A549 treated with CpdA at 1 μM for 4 hours (cell line): ENCODE measurements at places on chromosomes 3 and 15. TPM values are rescaled to one million over a fixed set of nuclear protein-coding genes. Genes with fewer than 3 reads are reported as not detected.

MYL3 gene
- 0.18 TPM in 1 of 5 replicates, not detected in the others for total RNA-seq

UQCC5 gene
- 50.9 to 73.7 TPM (median 62.1 TPM) in 5 replicates for total RNA-seq

CLDN11 gene
- total RNA-seq: 0.14 to 0.26 TPM (median 0.22 TPM) in 5 replicates

CLCN2 gene
- total RNA-seq: 4.6 to 5.8 TPM (median 5.1 TPM) in 5 replicates

SLC35G2 gene
- 24.5 to 30.2 TPM (median 28.8 TPM) in 5 replicates for total RNA-seq

ANKRD63 gene
- total RNA-seq: 0.19 to 0.42 TPM (median 0.32 TPM) in 4 of 5 replicates, not detected in the other

PAQR5 gene
- total RNA-seq: 98.3 to 125 TPM (median 117 TPM) in 5 replicates

CFAP100 gene
- total RNA-seq: not detected in 5 replicates

TIGIT gene
- total RNA-seq: not detected in 5 replicates

APBA2 gene
- 17.2 to 21.8 TPM (median 18.3 TPM) in 5 replicates for total RNA-seq

ECE2 gene
- not detected in 5 replicates for total RNA-seq

RASGRF1 gene
- 0.27 to 0.87 TPM (median 0.42 TPM) in 5 replicates for total RNA-seq

MYH15 gene
- 0.16 to 0.27 TPM (median 0.24 TPM) in 5 replicates for total RNA-seq

RETNLB gene
- total RNA-seq: not detected in 5 replicates

GPR156 gene
- 0.34 to 1.2 TPM (median 0.48 TPM) in 5 replicates for total RNA-seq

ATRIP gene
- 7.8 to 9.4 TPM (median 9.3 TPM) in 5 replicates for total RNA-seq

ABHD10 gene
- 19.8 to 27.1 TPM (median 22.4 TPM) in 5 replicates for total RNA-seq

LTF gene
- total RNA-seq: 0.07 TPM in 1 of 5 replicates, not detected in the others

SEMA3G gene
- total RNA-seq: 0.05 to 0.15 TPM (median 0.10 TPM) in 5 replicates

NOX5 gene
- 0.27 to 0.38 TPM (median 0.31 TPM) in 5 replicates for total RNA-seq

CSPG5 gene
- total RNA-seq: 0.91 to 1.2 TPM (median 0.97 TPM) in 5 replicates

DNAJA4 gene
- total RNA-seq: 0.02 TPM in 1 of 5 replicates, not detected in the others

CTXND1 gene
- total RNA-seq: 0.01 TPM in 1 of 5 replicates, not detected in the others

TRPM7 gene
- total RNA-seq: 21.4 to 30.7 TPM (median 24.5 TPM) in 5 replicates

MESP1 gene
- total RNA-seq: 2.9 to 7.5 TPM (median 6.2 TPM) in 5 replicates

WDR93 gene
- total RNA-seq: 0.06 to 0.28 TPM (median 0.21 TPM) in 4 of 5 replicates, not detected in the other

C3orf80 gene
- total RNA-seq: 1.9 to 2.3 TPM (median 2.1 TPM) in 5 replicates

ZIC4 gene
- total RNA-seq: not detected in 5 replicates

LRTM1 gene
- not detected in 5 replicates for total RNA-seq

TRPM1 gene
- not detected in 5 replicates for total RNA-seq

TRAIP gene
- 11.7 to 15.5 TPM (median 13.2 TPM) in 5 replicates for total RNA-seq

ABCF3 gene
- total RNA-seq: 32.1 to 35.1 TPM (median 34.6 TPM) in 5 replicates

SOX2 gene
- 0.64 to 1.5 TPM (median 1.2 TPM) in 5 replicates for total RNA-seq

ITIH1 gene
- not detected in 5 replicates for total RNA-seq
